Glutamatergic neuron (in vitro differentiated cells): ENCODE measurements at places on chromosomes 7 and 10.

DNA sequence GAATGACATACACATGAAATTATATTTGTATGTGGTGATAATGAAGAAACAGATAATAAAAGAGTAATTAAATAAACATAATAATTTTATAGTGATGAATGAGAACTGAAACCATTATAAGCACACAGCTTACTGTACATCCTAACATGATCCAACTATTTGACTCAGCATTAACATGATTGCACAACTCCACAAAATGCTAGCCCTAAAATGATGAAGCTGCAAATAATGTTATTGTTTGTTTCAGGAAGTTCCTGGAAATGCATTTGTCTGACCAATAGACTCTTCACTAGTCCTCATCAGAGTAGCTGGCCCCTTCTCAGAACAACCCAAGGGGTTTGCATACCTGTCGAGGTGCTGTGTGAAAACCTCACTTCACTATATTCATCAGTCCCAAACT lies 115.5 kb downstream of the RTKN2 start:
- DNase-seq, result no peak

GRCh38 chr7:68964060-68964459 lies 634.2 kb upstream of the AUTS2 start:
- no peak for DNase-seq

GRCh38 chr10:129844216-129844766 lies 119.8 kb downstream of the EBF3 start:
- no peak for DNase-seq

GRCh38 chr7:95608359-95609173 lies 12.2 kb upstream of the PDK4 start:
- peak; percentile 56 for DNase-seq
